ENCODE measurements at places on chromosomes 16 and 17.

DNA sequence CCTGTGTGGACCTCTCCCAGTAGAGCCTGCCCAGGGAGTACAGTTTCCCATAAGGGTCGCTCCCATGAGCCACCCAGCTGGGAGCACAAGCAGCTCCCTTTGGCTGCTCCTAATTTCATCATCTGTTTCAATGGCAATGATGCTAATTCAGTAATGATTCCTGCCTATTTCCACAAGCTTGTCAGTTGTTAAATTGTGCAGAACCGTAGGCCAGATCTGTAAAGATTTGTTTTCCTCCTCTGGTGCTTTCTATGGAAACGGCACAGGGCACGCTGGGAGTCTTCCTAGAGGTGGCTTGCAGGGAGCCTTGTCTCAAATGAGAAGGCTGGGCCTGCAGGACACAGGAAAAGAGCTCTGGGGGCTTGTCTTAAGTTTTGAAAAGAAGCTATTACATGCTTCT lies 223.7 kb downstream of the CBLN1 start:
- no peak for DNase-seq

DNA sequence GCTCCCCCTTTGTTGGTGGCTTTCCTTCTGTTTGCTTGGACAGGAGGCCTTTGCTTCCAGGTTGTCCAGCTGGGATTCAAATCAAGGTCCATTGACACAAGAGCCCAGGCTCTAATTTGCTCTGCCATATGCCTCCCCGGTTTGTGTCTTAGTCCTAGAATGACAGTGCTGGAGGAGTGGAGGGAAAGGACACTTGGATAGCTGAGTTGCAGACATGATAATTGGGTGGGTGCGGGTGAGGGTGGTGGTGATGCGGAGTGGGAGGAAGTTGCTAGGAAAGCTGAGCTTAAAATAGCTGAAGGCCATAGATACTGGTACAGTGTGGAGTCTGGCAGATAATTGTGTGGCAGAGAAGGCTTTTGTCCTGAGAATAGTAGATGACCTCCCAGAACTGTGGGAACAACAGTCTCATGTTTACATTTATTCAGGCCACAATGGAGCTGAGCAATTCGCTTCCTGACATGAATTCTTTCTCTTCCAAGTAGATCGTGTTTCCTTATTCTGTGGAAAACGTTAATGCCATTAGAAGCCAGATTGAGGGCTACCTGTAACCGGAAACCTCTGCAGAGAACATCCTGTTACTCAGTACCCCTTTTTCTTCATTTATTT lies 23.8 kb downstream of the SEC14L1 start:
- no peak for DNase-seq

DNA sequence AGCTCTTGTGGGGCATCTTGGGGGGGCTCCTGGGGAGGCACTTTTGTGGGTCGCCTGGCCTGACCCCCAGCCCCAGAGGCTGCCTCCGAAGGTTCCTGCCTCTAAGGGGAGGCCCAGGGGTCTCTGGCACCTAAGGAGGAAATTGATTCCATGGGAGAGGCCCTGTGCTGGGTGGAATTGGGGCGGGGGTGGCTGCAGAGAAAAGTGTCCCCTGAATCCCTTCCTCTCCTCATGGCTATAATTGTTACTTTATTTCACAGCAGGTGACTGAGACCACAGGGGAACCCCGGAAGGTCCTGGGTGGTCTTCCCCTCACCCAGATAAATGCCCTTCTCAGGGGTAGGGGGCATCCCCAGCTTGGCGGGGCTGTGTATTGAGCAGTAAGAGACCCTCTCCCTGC lies 3.1 kb downstream of the GLIS2 start:
- no peak for DNase-seq

DNA sequence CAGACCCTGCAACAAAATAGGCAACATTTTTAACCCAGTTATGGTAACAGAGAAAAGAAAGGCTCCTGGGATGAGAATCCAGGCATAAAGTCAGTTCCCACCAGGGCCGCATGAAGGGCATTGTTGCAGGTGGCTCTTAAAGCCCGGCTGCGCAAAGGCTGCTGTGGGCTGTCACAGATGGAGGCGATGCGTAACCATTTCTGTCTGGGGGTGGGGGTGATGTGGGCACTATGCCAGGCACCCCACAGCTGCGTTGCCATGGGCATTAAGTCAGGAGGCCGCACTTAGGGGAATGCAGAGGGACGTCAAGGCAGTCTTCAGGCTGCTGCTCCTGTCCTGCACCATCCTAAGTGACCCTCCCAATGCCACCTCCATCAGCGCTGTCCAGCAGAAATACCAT lies 228.4 kb downstream of the CPPED1 start:
- DNase-seq: no peak

- no peak for DNase-seq
Observed at GRCh38 chr16:72021043-72021442, 12.5 kb downstream of the DHODH start.

- peak; percentile 18 for DNase-seq
Observed at GRCh38 chr16:17301593-17302135, 169.1 kb downstream of the XYLT1 start.

GRCh38 chr16:80028581-80029380 lies 428.2 kb upstream of the MAF start:
- no peak for DNase-seq

GRCh38 chr17:10802496-10803284 lies 1.2 kb downstream of the TMEM238L start:
- DNase-seq: no peak

DNA sequence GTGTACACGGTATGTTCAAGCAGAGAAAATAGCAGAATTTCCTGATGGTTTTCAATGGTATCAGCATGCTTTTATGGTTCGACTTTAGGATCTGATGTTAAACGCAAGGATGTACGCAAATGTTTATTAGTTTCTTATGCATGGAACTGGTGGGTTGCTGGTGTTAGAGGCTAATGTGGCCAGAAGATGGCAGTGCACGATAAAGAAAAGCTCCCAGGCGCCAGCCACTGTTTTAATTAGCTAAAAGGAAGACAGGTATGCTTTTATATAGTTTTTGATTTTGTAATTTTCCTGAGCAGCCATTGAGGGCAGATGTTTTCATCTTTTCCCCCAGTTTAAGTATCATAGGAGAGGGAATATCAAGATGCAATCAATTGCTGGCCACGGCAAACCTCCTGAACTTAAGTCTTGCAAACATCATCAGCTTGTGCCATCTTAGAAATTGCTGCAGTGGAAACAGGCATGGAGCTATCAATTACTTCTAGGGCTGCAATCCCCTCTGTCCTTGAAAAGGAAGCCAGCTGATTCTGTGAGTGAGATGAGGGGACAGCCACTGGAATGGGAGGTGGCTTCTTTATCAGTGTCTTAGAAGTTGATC lies 648.5 kb upstream of the RBFOX1 start:
- DNase-seq: peak; percentile 52

DNA sequence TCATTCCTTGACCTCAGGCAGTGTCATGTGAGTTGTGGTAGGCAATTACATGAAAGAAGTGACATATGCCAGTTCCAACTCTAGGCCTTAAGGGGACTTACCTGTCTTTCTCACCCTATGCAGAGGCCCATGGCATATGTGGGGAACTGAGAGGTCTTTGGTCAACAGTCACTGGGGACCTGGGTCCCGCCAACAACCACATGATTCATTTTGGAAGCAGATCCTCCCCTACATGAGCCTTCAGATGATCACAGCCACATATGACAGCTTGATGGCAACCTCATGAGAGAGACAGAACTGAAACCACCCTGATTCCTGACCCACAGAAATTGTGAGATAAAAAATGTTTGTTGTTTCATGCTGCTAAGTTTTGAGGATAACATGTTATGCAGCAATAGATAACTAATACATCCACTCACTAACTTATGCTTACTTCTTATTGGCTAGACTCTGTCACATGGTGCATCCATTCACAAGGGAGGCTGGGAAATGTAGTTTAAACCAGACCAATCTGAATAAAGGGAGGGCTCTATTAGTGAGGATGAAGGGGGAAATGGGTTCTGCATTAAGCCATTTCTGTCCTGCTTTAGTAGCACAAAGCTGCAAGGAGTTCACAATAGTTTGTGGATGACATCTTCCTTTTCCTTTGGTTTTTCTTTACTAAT lies 298.2 kb downstream of the HAPSTR1 start:
- no peak for DNase-seq

- DNase-seq: no peak
Observed at GRCh38 chr17:77729587-77729986, 228.9 kb upstream of the TNRC6C start.

GRCh38 chr16:1705688-1706385 lies at the start of gene MAPK8IP3:
Gene MAPK8IP3, plus strand, starts transcription at chr16:1706195. Its CDS starts 145 bp downstream, at chr16:1706340.
- peak; percentile 65 for DNase-seq

- no peak for DNase-seq
Observed at GRCh38 chr16:86449446-86450095, 60.8 kb upstream of the FOXF1 start.

DNA sequence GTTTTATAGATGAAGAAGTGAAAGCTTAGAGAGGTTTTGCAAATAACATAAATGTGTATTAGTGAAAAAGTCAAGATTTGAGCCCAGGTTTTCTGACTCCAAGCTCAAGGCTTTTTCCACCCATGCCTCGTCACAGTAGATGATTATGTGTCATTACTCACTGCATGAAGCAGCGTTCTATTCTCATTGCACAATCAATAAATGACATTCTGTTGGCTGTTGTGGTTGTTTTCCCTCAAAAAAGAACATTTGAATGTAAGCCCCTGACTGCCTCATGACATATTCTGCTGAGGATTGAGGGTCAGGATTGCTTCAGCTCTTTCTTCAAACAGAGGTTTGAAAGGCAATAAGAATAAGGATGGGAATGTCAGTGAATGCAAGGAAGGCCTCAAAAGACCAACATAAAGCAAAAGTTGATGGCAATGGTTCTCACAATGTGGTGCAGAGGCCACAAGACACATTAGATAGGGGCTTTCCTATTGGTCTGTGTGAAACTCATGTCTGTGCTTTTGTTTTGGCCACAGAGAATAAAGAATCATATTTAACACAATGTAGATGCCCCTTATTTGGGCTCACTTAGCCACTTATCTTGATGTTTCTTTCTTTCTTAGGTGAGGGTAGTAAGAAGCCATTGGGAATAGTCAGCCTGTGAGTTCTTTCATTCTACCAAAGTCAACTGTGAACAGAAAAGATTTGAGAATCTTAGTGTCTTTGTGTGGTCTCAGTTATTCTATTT lies 5.4 kb upstream of the MMD start:
- no peak for DNase-seq

DNA sequence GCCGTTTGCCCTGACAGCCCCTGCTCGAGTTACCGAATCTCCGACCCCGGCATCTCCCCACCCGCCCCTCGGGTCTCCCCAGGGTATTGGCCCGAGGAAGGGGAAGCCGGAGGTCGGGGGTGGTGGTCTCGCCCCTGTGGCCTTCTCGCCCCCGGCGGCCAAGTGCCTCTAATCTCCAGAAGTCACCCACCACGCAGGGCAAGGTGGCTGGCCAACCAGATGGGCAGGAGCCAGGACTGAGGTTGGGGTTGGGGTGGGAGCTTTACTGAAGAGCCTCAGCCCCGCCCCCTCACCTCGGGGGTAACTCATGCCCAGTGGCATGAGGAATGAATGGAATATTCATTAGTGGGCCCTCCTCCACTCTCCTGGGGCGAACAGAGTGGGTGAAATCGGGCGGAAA lies 637 bp downstream of the DHRS11 start:
- DNase-seq: no peak

GRCh38 chr17:56160422-56160821 lies 7.1 kb downstream of the ANKFN1 start:
- DNase-seq: no peak
